ENCODE measurements at places on chromosomes 5 and 9.

DNA sequence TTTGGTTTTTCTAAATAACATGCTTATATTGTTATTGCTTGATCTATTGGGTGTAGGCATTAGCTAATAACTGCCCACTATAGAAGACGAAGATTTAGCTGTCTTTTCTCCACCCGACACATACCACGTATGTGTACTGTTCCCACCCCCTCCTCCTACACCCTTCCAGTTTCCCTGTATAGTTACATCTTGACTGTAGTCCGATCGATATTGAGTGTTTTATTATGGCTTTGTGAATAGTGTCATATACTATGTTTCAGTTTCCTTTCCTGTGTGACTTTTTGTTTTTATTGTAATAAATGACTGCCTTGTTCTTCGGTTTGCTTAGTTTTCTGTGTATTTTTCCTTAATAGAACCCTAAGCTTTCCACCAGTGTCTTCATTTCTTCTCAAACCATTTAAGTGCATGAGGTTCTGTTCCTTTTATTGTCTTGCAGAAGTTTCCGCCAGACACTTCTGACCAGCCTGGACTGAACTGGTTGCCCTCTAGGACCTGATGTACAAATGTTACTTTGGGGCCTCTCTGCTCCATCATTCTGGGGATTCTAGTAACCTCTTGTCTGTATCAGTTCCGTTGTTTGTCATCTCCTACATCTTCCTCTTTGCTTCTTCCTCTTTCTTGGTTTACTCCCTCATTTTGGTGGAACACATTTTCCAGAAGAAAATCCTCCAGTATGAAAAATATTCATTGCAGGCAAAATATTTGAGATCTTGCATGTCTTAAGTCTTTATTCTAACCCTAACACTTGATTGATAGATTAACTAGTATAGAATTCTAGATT lies 61.8 kb downstream of the PRKACG start:
- no peak for DNase-seq

- DNase-seq, result no peak
These were observed 80.5 kb upstream of the SLC25A48 start for GRCh38 chr5:135753990-135754389.

- DNase-seq, result no peak
These were observed 467.6 kb downstream of the ARHGEF28 start for GRCh38 chr5:74093561-74093960.

GRCh38 chr9:128215491-128216409 lies 12.6 kb downstream of the DNM1 start:
- DNase-seq, result no peak

- DNase-seq, result no peak
These were observed 138.6 kb upstream of the RAD23B start for GRCh38 chr9:107144475-107144874.

DNA sequence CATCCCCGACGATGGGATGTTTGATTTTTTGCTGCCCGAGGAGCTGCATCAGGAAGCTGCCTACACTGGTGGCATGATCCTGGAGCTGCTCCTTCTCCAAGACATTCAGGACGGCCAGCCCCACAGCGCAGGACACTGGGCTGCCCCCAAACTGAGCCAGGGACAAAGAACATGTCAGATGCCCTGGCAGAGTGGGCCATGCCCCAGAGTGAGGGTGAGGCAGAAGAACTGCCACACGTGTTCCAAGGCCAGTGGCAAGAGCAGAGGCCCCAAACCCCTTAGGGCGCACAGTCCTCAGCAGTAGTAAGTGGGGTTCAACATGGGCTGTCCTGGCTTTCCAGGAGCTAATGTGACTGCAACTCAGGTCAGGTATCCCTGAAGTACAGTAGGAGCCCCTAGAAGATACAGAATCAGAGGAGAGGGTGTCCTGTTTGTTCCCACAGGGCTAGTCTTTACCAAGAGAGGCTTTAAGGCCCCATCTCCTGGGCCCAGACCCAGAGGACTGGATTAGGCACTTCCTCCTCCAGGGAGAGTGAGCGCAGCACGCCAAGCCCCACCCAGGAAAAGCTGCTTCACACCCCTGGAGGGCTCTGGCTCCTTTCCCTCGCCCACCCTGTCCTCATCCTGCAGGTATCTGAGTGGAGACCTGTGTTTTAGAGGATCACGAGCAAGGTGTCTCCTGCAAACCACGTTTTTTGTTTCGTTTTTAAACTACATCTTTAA lies 11.1 kb downstream of the HNRNPAB start:
- no peak for DNase-seq

- DNase-seq, result no peak
These were observed 2.4 kb downstream of the TLR4 start for GRCh38 chr9:117706421-117707116.

- DNase-seq, result no peak
These were observed at the start of gene FLT4 for GRCh38 chr5:180649297-180650039. Gene FLT4 (minus strand): TSS chr5:180649600. CDS start chr5:180649545, 55 bp downstream.

DNA sequence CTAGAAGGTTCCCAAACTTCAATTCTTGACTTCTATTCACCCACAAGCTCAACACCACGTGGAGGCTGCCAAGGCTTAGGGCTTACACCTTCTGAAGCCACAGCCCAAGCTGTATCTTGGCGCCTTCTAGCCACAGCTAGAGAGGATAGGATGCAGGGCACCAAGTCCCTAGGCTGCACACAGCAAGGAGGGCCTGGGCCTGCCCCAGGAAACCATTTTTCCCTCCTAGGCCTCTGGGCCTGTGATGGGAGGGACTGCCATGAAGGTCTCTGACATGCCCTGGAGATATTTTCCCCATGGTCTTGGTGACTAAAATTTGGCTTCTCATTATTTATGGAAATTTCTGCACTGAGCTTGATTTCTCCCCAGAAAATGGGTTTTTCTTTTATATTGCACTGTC lies 112.5 kb downstream of the CPLANE1 start:
- no peak for DNase-seq

DNA sequence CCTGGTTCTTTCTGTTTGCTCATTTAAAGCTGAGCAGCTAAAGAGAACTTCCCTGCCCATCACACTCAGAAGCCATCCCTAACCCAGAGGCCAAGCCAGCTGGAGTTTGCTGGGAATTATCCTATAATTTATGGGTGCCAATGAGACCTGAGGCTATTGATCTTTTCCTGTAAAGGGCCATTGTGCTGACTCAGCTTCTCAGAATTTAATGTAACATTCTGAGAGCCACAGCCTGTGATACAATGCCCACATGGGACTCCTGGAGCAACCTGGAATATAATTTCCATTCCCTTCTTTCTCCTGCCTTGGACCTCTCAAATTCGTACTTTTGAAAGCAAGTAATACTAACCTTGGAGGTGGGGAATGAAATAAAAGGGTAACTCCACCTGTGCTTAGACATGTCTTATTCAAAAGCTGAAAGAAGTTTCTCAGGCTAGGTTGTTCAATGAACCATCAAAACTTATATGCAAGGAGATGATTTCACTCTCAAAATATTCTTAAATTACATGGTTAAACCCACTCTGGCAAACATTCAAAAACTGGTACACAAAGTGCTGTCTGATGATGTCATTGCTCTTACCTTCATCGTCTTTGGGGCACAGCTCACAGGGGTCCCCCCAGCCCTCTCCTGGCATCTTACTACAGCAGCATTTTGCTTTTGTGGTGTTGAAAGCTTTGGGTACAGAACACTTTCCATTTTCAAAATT lies 206.7 kb downstream of the SLC12A2 start:
- no peak for DNase-seq

DNA sequence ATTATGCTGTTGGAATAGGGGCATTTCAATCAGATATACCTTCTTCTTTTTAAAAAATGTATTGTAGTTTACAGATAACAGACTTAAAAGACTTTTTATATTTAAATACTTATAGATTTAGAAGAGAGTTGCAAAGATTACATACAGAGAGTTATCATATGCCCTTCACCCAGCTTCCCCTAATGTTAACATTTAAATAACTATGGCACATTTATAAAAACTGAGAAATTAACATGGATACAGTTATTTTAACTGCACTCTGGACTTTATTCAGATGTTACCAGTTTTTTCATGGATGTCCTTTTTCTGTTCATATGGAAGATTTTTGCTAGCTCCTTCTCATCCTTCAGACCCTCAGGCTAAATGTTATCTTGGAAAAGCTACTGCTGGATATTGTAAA lies 123.2 kb downstream of the DOCK2 start:
- DNase-seq, result no peak

GRCh38 chr9:76884823-76885222 lies 21.1 kb downstream of the PRUNE2 start:
- no peak for DNase-seq

- DNase-seq, result no peak
These were observed 314.5 kb upstream of the RFX3 start for GRCh38 chr9:3840311-3840710.

GRCh38 chr5:59193616-59194319 lies 610.9 kb downstream of the RAB3C start:
- DNase-seq, result no peak

- DNase-seq, result no peak
These were observed 32.2 kb downstream of the NMUR2 start for GRCh38 chr5:152372875-152373274.

GRCh38 chr9:130453487-130453886 lies 8.7 kb downstream of the ASS1 start:
- DNase-seq, result no peak

DNA sequence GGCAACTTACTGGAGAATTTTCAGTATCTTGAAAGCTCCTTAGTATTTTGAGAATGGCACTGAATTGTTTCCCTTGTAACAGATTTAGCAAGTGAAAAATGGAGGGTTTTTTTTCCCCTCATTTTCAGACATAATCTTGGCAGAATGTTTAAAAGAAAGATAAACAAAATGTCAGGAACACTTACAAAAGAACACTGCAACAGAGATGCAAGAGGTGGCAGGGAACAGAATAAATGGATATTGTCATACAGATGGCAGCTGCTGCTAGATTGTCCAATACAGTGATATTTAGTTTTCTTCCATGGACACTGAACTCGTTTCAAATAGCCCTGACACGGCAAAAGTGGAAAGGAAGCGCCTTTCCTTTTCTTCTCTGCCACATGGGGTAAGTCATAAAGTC lies 76.9 kb upstream of the ZNF608 start:
- no peak for DNase-seq

DNA sequence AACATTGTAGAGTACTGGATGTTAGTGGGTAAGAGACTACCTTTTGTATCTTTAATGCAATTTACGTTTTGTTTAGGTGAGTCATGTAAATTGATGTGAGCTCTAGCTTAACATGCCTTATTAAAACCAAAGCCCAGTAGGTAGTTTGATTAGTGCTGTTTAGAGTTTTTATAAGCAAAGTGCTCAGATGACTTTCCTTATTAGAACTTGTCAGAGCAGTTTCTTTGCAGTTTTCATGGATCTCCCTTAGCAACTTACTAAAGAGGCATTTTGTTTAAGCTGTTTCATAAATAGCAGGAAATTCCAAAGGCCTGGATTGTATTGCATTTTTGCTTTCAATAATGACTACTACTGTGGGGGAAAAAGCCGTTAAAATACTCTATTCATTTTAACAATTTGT lies 14.5 kb downstream of the ZSWIM6 start:
- no peak for DNase-seq

- DNase-seq, result no peak
These were observed 118.1 kb upstream of the ERCC6L2 start for GRCh38 chr9:95757439-95757838.

- DNase-seq, result no peak
These were observed 521.3 kb downstream of the EFNA5 start for GRCh38 chr5:107149243-107150005.

DNA sequence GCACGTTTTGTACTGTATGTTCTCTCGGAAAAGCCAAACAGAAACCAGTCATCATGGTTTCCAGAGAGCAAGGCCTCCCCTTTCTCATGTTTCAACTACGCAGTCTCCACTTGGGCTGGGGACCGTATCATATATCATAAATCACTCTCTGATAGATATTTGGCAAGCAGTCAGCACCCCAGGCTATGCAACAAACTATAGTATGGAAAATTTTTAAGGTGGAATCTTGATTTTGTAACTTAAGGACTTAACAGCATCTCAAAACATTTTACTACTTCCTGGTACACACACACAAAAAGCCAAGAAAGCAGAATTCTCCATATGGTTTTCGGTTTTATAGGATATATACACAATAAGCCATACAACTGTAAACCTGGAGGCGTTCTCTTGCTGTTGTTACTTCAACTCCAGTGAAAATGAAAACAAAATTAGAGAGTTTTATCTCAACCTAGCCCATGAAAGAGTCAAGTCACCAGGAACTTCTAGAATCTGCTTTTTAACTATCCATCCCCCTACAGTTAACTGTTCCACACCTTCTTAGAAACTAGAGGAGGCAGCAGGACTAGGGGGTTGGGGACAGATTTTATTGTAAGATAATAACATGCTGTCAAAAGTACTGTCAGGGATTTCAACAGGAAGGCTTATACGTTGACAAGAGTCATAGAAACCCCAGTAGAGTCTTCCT lies 283.4 kb downstream of the NFIB start:
- DNase-seq, result no peak

DNA sequence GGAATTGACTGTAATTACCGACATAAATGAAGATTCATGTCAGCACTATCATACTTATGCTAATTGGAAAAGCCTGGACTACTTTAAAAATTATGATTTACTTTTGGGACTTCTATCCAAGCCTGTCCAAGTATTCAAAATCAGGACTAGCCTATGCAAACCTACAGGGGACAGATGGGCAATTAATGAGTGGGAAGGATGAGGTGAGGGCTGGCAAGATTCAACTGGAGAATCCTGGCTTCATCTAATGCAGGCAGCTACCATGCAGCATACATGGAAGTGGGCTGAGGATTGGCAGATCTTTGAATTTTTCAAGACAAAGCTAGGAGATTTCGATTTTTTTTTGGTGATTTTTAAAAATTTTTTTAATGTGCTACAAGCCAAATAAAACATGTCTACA lies 532.6 kb downstream of the CSNK1G3 start:
- no peak for DNase-seq

- no peak for DNase-seq
These were observed 34.0 kb downstream of the BOD1 start for GRCh38 chr5:173582216-173583111.

GRCh38 chr5:167770461-167770860 lies 521.0 kb upstream of the WWC1 start:
- DNase-seq, result no peak

GRCh38 chr5:372996-373709 lies 51.6 kb downstream of the AHRR start:
- DNase-seq, result no peak

DNA sequence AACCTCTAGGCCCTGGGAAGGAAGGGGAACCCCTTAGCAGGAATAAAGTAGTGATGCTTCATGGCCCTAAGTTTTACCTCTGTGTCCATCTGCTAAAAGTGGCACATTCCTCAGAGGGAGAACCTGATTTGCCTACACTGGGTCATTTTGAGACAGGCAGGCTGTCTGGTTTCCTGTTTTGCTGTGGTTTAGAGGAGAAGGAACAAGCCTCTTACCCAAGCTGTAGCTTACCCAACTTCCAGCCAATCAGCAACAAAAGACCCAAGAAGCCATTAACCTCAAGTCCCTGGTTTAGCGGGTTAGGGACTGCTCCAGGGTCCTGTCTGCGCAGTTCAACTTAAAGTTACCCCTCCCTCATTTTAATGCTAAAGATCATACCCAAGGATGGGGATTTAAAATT lies 411.0 kb downstream of the MAT2B start:
- no peak for DNase-seq

- no peak for DNase-seq
These were observed 72.1 kb upstream of the ATP10B start for GRCh38 chr5:160923936-160924710.

GRCh38 chr5:78705826-78706225 lies 57.3 kb upstream of the LHFPL2 start:
- DNase-seq, result no peak
